HuH-7.5 (cell line): ENCODE measurements at places on chromosomes 7 and 10.
A peak's percentile ranks its signal among the peaks of the same experiment; 100 is the strongest.

GRCh38 chr10:79057481-79058275, 11.1 kb upstream of the ZMIZ1 start:
- no peak for DNase-seq

DNA sequence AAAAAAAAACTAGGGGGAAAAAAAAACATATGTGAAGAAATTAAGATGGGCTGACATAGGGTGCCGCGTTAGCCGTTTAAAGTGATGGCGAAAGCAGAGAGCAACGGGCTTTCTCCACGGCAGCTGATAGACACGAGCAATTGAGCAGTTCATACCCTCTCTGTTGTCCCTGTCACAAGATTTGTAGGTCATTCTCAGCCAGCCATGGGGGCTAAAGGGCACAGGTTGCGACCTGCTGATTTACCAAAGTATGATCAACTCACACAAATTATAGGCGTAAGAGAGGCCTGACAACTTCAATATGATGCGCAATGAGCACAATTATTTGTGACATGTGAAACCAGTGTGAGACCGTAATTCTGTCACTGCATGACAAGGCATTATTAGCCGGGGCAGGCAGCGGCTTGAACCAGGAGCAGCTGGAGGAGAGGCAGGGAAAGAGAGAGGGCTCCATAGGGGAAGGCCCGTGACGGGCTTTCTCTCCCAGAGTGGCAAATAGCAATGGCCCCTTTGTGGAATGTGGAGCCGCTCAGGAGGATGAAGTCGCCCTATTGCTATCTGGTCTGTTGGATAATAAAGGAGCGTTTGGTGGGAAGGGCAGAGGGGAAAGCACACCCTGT, 195.1 kb upstream of the HABP2 start:
- no peak for DNase-seq

- DNase-seq = no peak
Observed at GRCh38 chr7:12581897-12582296, 11.4 kb downstream of the SCIN start.

GRCh38 chr10:127563718-127564553, 14.8 kb downstream of the NPS start:
- peak; percentile 12 for DNase-seq

GRCh38 chr10:77529050-77529576, 108.5 kb downstream of the KCNMA1 start:
- DNase-seq = no peak

DNA sequence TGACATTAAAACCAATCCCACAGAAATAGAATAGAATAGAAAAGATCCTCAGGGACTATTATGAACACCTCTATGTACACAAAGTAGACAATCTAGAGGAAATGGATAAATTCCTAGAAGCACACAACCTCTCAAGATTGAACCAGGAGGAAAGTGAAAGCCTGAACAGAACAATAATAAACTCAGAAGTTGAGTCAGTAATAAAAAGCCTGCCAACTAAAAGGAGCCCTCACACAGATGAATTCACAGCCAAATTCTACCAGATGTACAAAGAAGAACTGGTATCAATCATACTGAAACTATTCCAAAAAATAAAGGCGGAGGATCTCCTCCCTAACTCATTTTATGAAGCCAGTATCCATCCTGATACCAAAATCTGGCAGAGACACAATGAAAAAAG, 220.3 kb upstream of the HPS1 start:
- no peak for DNase-seq

- DNase-seq = no peak
Observed at GRCh38 chr7:130961128-130961601, 227.2 kb upstream of the KLF14 start.

DNA sequence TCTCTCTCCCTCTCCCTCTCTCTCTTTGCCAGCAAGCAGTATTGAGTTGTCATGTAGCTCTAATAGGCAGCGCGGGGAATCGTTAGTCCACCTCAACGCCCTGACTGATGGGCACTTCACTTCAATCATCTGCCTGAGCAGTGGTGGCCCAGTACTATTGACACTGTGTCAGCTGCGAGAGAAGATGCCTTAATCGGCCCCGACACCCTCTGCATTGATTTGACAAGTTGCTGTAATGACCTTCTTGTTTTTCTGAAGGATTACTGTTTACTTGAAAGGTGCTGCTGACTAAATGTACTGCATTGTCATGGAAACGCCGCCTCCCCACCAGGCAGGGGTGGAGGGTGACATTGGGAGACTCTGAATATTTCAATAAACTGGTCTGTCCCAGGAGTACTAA, 913.8 kb downstream of the KCNMA1 start:
- no peak for DNase-seq

DNA sequence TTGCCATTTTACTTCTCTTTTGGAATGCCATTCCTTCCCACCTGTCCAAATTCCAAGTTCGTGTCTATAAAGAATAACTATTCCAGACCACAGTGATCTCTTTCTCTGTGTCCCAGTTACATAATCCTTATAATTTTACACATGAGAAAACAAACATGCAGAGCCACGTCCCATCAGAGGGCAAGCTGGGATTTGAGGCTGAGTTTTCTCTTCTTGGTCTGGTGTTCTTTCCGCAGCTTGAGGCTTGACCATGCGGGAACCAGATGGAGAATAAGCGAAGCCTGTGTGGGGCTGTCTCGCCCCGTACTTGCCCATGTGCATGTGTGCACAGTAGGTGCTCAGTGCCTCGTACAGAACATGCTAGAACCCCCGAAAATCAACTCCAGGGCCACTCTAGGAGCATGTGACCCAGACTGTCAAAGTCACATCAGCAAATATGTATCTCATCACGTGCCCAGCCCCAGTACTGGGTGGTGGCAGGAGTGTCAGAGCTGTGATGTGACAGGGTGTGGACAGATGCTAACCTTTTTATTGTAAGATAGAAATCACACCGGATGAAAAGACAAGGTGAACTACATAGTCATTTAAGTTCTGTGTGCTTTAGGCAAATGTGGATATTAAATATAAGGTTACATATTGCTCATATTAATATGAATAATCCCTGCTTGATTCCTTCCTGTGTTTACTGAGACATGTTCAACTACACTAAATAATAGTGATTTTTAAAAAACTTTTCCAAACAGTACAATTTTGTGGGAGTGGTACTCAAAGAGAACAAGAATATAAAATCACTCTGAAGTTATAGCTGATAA, 3.2 kb downstream of the INSIG1 start:
- no peak for DNase-seq

DNA sequence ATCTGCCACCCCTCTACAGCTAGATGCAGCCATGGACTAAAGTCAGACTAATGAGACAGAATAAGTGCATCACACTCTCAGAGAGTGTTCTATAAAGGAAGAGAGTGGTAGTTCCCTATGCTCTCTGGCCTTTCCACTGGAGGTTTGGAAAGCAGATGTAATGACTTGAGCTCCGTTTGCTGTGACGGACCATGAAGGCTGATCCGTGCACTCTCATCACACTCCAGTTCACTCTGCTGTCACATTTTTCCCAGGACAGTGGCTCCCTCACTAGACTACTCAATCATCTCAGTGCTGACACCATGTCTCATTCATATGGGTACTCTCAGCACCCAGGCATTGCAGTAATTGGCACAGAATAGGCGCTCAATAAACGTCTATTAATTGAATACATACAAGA, 20.4 kb downstream of the TRDMT1 start:
- DNase-seq = no peak

DNA sequence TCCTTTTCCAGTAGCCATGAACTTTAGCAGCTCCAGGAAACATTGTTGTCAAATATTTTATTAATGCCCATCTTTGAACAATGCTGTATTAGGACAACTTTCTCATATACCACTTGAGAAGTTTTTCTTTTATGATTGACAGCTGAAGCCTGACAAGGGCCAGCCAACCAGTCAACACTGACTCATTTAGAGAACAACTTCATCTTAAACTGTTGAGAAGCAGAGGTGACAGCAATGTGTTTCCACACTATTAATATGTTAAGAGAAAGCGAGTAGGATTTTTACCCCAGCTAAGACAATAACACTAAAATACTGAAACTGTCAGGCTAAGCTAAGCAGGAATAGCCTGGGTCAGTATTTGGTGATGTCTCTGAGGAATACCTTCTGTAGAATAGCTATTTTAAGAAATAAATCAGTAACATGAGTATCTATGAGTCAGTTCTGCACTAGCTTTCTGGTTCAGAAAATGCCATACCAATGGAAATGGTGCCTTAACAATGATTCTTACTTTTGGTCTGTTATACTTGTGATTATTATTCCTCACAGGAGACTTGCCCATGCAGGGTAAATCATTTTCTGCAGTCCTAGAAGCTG, 168.8 kb upstream of the POT1 start:
- DNase-seq = no peak

- DNase-seq = no peak
Observed at GRCh38 chr7:114630201-114630990, 215.8 kb downstream of the FOXP2 start.

- no peak for DNase-seq
Observed at GRCh38 chr10:30034433-30035137, 24.8 kb downstream of the JCAD start.

GRCh38 chr7:1964913-1965578, 267.7 kb downstream of the MAD1L1 start:
- no peak for DNase-seq

DNA sequence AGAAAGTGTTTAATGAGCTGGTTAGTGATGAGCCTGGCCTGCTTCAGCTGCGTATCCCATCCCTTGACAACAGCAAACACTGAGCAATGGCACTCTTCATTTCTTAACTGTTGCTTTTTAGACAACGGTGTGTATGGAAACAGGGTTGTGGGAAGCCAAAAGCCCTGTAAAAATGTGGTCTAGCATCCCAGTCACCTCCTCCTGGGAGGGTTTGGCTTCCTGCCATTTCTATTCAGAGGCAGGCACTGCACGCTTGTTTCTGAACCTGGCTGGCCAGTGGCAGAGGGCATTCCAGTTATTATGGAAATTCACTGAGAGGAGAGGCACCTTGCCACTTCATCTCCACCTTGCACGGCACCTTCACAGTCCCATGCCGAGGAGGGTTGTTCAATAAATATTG, 123.0 kb upstream of the ADARB2 start:
- DNase-seq = no peak

DNA sequence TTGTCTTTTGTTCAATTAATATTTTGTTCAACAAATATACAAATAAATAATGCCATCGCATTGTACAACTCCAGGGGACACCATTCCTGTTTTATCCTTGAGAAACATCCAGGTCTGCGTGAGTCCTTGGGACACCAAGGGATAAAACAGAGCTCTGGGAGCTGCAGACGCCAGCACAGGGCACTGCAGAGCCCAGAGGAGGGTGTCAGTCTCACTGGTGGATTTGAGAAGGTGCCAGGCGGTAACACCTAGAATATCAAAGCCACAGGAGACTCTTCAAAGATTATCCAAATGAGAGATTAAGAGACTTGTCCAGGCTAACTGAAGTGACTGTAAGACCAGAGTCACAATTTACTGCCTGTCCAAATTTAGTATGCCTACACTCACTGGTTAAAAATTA, 55.3 kb downstream of the TEX36 start:
- DNase-seq = no peak

- DNase-seq = no peak
Observed at GRCh38 chr10:4353059-4353655, 472.9 kb upstream of the AKR1E2 start.

GRCh38 chr7:114554781-114555537, 140.3 kb downstream of the FOXP2 start:
- DNase-seq = no peak

DNA sequence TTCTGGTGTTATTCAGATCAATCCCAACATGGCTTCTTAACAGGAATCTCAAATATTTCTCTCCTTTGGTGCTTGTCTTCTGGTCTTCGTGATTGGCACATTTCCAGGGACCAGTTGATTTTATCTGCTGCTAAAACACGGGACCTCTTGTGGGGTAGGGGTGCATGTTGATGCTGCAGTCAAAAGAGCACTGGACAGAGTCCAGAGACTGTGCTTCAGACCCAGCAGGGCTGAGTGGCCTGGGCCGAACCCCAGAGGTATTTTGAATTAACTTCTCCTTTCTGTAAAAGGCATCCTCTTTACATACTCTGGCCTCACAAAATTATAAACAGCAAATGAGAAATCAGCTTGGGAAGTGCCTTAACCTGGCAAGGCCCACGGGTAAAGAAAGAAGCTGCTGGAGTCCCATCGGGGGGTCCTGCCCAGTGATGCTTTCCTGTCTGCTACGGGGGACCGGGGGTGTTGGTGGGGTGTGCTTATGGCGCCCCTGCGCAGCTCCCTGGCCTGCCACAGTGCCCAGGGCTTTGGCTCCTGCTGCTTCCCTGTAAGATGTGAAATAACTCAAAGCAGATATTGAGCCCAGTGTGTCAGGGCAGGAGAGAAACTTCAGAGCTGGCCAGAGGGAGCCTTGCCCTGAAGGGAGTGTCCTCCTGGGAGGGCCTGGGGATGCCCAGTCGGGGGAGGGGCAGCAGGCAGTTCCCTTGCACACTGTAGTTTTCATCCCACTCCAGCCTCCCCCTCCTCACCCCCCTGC, 230.5 kb downstream of the TCF7L2 start:
- DNase-seq = no peak

GRCh38 chr7:1114088-1114487, 26.2 kb downstream of the GPER1 start:
- no peak for DNase-seq

GRCh38 chr10:104246976-104247375, 7.7 kb upstream of the GSTO1 start:
- DNase-seq = no peak

DNA sequence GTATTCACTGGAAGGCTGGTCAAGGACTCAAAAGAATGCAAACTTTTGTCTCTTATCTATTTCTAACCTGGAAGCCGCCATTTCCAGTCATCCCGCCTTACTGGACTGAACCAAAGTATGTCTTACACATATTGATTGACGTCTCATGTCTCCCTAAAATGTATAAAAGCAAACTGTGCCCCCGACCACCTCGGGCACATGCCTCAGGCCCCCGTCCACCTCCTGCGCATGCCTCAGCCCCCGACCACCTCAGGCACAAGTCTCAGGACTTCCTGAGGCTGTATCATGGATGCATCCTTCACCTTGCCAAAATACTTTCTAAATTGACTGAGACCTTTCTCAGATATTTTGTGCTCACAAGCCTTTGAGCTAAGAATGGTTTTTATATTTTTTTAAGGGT, 148.6 kb downstream of the PTPRN2 start:
- DNase-seq = no peak

- DNase-seq = no peak
Observed at GRCh38 chr7:18390535-18390907, 105.0 kb upstream of the HDAC9 start.

DNA sequence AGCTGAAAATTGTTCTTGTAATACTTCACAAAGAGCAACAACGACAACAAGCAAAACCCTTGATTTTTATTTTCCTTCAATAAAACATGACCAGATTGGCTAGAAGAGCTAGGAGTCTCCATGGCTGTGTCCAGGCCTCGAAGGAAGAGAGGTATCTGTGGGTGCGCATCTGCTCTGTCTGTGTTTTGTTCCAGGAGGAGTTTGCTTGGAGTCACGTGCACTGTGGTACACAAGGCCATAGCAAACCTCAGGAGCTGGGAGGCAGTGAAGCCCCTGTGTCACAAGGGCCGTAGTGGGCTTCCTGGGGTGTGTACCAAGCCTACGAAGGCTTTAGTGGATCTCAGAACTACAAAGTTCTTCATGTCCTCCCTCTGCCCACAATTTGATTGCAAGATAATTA, 271.7 kb downstream of the TWIST1 start:
- no peak for DNase-seq

GRCh38 chr10:109475711-109476421, 447.4 kb downstream of the XPNPEP1 start:
- no peak for DNase-seq
